ENCODE measurements at places on chromosomes 1 and 21.

GRCh38 chr1:6570100-6570499 lies 9.7 kb upstream of the ZBTB48 start:
- no peak for DNase-seq

GRCh38 chr1:52834798-52835197 lies 7.8 kb upstream of the ZYG11A start:
- DNase-seq = no peak

GRCh38 chr1:41492341-41492848 lies 7.9 kb upstream of the EDN2 start:
- no peak for DNase-seq

- DNase-seq = no peak
Observed at GRCh38 chr1:180177931-180178330, 23.3 kb downstream of the QSOX1 start.

- DNase-seq = peak; percentile 5
Observed at GRCh38 chr1:216531263-216532239, 108.3 kb upstream of the USH2A start.

DNA sequence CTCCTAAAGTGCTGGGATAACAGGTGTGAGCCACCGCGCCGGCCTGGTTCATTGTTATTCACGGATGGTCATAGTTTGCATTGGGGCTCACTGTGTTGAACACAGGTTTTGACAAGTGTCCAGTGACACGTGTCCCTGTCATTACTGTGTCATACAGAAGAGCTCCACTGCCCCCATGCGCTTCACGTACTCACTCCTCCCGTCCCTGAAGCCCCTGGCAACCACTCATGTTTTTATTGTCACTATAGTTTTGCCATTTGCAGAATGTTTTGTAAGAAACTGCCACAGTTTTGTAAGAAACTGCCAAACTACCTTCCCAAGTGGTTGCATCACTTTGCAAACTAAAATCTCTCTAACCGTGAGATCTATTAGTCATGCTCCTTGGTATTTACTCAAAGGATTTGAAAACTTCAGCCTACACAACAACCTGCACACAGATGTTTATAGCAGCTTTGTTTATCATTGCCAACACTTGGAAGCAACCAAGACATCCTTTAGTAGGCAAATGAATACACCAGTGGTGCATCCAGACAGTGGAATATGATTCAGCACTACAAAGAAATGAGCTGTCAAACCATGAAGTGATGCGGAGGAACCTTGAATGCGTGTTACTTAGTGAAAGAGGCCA lies 163.2 kb upstream of the COL6A1 start:
- peak; percentile 66 for DNase-seq

DNA sequence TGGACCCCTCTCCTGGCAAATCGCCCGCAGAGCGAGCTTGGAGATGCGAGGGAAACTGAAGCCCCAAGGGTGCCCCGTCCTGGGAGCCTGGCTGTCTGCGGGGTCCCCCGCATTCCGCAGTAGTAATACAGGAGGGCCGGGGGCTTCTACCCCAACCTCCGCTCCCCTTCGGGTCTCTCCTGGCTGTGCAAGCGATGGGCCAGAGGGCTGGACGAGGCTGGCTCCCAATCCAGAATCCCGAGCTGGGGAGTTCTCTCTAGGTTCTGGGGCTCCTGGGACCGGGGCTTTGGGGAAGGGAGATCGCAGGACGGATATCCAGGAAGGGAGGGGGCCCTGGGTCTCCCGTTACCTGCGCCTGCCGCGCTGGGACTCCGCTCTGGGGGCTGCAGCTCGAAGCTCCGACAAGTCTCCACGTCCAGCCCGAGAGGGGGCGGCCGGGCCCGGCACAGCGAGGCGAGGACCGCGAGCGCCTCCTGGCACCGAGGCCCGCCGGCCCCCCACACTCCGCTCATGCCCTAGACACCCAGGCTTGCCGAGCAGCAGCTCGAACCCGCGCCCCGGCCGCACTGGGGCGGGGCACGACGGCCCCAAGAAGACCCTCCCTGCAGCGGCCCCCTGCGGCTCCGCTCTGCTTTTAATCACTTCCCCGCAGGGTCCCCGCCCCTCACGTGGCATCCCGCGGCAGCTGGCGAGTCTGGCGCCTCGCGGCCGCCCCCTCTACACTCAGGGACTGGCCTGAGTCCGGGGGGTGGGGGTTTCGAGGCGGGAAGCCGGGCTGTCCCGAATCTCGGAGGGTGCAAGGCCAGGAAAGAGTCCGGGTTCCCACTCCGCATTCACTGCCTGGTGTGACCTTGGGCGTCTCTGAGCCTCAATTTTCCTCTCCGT lies at the start of gene SYT6:
Gene SYT6, minus strand, starts transcription at position 609 of the 885 bp plus-strand sequence. Its CDS starts 97 bp downstream, at position 512.
- no peak for DNase-seq

- DNase-seq = no peak
Observed at GRCh38 chr1:204409836-204410687, 1.6 kb downstream of the PPP1R15B start.

DNA sequence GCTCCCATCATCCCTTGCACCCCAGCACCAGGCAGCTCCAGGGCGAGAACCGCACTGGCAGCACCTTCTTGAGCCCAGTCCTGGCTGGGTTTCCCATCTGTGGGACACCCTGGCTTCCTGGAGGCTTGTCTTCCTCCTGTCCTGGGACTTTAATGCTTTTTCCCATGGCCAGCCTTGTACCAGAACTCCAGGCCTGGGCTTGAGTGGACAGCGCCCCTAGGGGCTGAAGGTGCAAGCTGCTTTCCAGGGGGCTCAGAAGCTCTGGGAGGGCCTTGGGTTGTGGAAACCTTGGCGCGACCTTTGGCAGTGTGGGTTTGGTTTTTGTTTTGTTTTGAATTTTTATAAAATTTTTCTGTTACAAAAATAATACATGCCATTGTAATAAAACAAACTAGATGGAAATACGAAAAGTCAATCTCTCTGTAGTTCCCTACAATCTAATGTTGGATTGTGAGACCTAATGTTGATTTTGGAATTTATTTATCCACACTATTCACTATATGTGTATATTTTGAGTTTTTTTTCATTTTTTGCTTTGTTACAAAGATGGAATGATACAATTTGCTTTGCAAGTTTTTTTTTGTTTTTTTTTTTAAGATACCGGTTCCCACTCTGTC lies 33.8 kb upstream of the RPL11 start:
- peak; percentile 11 for DNase-seq

GRCh38 chr1:66339944-66340343 lies 194.0 kb upstream of the SGIP1 start:
- no peak for DNase-seq

- peak; percentile 67 for DNase-seq
Observed at GRCh38 chr1:172356620-172357019, 63.9 kb upstream of the C1orf105 start.

DNA sequence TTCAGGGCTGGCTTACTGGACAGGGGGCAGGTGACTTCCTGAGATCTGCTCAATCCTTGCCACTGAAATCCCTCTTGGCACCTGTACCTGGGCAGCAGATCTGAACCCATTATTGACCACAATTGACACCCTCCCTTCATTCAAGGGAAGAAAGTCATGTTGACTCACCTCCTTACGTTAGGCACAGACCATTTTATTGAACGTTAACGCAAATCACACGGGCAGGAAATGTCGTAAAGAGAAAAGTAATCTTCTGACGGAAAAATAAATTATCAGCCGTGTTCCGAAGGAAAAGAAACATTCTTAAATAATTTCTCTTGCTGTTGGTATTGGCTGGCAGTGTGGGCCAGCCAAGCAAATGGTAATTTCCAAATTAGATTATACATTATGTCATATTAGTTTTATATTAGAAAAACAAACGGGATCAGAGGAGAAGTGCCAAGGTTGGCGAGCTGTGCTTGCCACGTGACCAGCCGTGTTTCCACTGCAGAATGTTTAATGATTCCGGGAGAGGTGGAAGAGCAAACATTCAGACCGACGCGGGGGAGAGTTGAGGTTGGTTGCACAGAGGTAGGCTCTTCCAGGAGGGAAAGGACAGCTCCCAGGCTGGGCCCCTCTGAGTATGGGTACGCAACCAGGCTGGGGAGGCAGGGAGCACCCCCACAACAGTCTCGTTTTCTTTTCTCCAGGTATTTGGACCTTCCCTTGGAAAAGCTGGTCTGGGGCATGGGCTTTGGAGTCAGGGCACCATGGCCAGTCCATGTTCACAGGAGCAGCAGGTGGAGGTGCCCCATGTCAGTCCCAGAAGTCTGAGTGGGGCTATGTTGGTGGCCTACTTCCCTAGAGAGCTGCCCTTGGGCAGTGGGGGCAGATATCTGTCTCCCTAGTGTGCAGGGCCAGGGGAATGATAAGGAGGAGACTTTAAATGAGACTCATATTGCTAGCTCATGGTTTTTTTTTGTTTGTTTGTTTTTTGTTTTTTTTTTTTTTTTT lies 121.1 kb downstream of the FOXD2 start:
- DNase-seq = no peak

- DNase-seq = no peak
Observed at GRCh38 chr1:33319186-33319948, 1.5 kb downstream of the A3GALT2 start.

DNA sequence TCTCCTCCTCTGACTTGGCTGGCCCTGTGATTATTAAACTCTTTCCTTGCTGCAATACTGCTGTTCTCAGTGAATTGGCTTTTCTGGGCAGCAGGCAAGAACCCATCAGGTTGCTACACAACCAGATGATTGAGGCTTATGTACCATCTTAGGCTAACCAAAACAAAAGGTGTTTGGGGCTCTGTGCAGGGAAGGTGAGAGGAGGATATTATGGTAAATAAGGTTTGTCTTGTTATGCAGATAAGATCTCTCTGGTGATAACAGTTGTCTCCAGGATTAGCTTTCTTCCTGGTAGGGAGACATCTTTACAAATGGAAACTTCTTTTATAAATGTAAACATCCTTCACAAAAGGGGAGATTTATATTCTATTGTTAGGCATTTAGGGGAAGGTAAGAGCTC lies 44.5 kb upstream of the GORAB start:
- no peak for DNase-seq

DNA sequence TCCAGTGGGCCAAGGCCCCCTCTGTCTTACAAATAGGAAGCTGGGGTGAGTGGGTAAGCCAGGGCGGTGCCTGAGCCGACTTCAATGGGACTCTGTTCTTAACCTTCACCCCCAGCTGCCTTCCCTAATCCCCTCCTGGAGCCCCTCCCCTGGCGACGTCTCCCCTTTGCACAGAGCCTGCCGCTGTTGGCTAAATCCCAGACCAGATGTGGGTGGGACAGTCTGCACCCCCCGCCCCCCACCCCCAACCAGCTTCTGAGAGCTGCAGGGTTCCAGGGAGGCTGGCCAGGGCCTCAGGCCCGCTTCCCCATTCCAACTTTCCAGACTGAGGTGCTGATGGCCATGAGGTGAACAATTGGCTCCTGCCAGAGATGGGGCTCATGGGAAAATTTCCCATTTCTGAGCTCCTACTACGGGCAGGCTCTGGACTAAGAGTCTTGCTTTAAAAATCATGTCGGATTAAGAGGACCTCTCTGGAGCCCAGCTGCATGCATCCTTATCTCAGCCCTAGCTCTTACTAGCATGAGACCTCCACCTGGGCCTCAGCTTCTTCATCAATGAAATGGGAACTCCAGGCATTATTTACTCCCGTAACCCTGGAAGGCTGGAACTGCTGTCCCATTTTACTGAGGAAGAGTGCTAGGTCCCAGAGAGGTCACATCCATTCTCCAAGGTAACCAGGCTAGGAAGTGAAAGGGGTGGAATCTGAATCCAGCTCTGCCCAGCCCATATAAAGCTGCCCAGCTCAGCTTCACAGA lies 6.4 kb downstream of the COL8A2 start:
- DNase-seq = no peak
